ENCODE measurements at places on chromosomes 7 and 10.
A peak's percentile ranks its signal among the peaks of the same experiment; 100 is the strongest.

DNA sequence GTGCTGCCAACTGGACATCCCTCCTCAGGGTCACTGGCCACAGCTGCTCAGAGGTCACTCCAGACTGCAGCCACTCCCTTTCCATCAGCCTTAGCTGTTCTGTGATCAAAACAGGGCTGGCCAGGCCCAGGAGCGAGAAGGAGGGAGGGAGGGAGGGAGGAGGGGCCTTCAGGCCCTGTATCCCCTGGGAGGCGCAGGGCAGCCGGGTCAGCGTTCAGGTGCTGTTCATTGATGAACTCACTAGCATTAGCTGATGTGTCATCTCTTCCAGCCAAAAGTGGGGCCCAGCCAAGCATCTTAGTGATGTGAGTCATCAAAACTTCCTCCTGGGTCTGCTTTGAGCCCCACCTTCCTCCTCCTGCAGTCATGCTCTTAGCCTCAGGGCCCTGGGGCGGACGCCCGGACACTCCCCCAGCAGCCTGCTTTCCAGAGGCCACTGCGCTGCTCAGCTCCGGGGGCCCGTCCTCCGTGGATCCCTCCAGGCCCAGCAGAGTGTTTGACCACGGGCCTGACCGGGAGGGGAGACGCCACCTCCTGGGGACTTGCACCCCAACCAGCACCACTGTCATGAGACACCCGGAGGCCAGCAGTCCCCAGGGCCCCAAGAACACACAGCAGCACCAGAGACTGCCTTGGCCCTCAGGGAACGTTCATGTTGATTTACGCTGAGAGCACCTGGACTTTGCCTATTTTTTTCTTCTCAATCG, 149.2 kb downstream of the PRKAG2 start:
- peak; percentile 96 for DNase-seq

- DNase-seq = peak; percentile 75
Measured at GRCh38 chr7:47266131-47266706, 315.7 kb downstream of the TNS3 start.

- DNase-seq = no peak
Measured at GRCh38 chr10:4448030-4448429, 378.0 kb upstream of the AKR1E2 start.

DNA sequence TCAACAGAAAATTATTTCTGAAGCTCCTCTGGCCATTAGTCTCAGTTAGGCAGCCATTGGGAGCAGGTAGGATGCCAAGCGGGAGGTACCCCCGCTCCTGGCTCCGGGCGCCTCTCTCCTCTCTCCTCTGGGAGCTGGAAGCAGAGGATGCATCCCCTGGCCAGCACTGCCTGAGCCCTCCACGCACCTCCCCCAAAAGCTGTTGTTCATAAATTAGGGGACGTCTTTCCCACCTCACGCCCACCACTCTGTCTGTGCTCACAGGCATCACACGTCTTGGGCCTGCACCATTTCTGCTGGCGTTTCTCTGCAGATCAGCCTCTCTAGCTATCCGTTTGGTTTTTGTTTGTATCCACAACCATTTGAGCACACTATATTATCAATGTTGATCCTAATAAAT, 609.0 kb upstream of the FOXK1 start:
- no peak for DNase-seq

DNA sequence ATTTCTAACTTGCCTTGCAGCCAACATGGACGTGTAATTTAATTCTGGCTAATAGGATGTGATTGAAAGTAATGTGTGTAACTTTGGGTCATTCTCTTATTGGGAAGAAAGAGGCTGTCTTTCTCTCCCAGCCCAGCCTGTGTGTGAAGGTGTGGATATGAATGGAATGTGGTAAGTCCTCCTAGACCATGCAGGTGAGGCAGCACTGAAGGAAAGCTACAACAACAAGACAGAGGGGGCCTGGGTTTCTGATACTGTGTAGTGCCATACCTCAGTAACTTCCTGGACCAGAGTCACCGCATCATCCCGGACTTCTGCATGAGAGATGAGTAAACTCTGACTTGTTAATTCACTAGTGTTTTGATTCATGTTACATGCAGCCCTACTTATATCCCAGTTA, 237.0 kb downstream of the EXOC4 start:
- no peak for DNase-seq

GRCh38 chr7:131010717-131011431, 276.9 kb upstream of the KLF14 start:
- DNase-seq = no peak

GRCh38 chr10:116286626-116287200, 13.7 kb upstream of the GFRA1 start:
- DNase-seq = no peak

Measured in RWPE1 (cell line).